ENCODE measurements at places on chromosomes 6 and 20.

- no peak for DNase-seq
These were observed 129.0 kb downstream of the PHACTR3 start for GRCh38 chr20:59733351-59733750.

- no peak for DNase-seq
These were observed 5.5 kb upstream of the PABPC1L start for GRCh38 chr20:44904377-44904776.

DNA sequence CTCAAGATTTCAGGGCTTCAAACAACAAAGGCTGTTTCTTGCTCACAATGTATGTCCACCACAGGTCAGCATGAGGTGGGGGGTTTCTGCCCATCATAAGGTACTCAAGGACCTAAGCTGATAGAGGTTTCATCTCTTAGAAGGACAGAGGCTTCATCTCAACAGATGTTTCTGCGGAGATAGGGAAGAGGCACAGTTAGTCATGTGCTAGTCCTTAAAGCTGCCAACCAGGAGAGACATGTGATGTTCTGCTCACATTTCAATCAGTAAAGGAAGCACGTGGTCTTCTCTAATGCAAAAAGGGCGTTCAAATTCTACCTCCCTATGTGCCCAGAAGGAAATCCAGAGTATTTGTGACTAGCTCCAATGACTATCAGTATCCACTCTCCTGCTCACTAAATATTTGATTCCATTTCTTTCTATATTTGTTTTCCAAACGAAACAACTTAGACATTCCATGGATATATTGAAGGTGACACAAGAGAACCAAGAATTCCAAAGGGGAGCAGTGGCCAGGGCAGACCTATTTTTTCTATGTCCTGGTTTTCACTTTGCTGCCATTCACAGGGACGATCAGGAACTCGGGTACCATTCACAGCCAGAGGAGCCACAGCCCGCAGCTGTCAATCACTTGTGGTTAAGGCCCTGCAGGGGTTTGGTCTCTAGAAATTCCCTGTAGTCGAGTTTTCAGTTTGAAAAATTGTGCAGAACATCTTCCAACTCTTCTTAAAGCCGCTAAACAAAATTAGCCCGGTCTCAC lies 173.2 kb upstream of the FOXA2 start:
- no peak for DNase-seq

DNA sequence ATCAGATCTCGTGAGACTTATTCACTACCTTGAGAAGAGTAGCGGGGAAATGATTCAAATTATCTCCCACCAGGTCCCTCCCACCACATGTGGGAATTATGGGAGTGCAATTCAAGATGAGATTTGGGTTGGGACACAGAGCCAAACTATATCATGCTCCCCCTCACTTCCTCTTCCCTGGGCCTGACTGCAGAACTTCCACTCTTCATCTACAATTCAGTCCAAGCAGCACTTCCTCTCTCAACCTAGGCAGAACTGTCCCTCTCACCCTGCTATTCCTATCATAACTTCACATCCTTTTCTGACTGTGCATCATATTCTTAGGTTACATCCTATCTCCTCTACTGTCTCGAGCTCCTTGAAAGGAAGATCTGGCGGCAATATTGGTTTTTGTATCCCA lies 184.0 kb upstream of the HDDC2 start:
- DNase-seq = no peak
